ENCODE measurements at places on chromosomes 12 and 14.

DNA sequence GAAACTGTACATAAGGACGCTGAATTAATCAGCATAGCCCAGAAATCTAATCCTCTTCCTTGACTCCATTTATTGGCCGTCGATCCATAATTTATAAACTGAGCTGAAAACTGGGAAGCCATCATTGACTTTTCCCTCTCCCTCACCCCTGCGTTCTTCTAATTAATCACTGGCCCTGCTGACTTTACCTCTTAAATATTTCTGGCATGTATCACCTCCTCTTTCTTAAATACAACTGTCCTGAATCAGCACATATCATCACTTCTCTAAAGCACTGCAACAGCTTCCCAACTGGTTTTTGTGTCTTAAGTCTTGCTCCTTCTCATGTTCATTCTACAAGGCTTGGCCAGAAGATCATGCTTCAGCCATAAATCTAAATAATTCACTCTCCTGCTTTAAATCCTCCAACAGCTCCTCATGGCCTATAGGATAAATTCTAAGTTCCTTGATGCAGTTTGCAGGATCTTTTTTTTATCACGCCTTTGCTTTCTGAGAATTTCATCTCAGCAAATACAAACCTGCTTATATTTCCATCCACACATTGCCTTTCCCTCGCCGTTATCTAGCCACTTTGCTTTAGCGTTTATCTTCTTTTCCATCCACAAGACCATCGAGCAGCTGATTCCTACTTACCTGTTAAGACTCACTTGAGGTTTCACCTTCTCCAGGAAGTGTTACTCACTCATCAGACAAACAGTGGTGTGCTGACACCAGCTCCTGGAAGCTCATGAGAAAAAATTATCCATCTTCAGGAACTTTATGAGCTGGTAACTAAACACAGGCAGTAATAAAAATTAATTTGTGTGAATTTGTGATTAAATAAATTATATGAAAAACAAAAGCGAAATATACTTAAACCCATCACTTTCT, 295.6 kb upstream of the FLRT2 start:
- DNase-seq: no peak

DNA sequence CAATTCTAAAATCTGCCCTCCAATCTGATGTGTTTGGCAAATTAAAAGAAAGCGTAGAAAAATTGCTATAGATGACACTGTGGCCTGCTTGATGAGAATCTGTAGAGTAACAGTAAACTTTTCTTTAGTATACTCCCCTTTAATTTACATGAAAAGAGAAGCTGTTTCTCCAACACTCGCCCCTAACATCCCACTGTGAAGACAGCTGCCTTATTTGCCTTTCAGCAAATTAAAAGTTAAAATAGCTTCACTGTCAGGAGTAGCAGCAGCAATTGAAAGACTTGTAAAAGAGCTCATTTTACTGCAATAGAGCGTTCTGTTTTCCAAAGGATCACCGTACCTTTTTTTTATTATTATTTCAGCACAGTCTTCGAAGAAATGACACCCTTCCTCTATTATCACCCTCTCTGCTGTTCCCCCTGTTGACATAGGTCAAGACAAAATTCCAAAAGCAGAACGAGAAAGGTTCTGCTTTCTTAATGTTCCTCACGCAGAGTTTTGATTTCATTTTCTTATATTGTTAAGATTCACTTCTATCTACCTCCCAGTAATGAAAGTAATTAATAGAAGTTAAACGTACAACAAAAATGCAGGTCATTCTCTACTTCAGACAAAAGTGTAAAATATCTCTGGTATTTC, 153.5 kb upstream of the USP15 start:
- DNase-seq: no peak

DNA sequence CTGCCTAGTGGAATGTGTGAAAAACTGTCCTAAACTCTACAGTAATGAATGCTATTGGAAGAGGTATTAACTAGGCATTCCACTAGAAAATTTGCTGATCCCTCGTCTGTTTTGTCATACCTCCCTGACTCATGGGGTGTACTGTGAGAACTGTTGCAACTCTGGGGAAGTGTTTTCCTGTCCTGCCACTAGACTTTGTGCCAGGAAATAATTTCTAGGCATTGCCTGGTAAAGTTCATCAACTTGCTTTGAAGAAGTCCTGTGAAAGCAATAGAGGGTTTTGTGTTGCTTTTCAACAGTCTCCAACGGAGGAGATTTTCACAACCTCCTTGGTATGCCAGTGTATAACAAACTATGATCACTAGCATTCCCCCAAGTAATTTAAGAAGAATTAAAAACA, 139.9 kb downstream of the AKAP6 start:
- DNase-seq: no peak

DNA sequence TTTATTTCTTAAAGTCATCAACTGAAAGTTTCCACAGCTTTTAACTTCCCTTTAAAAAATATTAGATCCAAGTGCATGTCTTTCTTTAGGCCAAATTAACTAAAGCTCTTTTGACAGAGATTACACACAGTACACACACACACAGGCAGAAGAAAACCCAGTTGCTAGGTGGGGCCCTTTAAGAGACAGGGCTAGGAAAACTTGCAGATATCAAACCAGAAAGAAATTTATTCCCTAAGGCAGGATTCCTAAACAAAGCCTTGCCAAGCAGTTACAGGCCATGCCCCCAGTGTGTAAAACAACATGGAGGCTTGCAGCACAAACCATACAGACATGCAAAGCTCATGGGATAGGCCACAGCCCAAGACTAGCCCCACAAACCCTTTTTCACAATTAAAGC, 123.4 kb downstream of the FSCB start:
- no peak for DNase-seq

GRCh38 chr14:75223664-75224154, 47.3 kb upstream of the TMED10 start:
- DNase-seq: no peak

DNA sequence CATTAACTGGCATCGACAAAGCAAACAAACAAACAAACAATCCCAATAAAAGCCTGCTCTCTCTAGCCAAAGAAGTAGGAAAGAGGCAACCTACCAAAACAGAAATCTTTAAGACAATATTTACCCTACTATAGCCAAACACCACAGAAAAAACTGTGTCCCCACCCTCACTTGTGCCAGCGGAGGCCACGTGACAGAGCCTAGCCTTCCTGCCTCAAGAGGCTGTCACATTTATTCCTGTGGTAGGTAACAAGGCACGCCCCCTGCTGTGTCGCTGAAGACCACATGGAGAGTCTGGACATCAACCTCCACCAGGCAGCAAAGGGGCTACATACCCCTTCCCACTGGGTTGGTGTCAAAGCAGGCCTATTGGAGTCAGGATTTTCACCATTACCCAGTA, 148.1 kb downstream of the LMNTD1 start:
- DNase-seq: no peak

GRCh38 chr12:77645966-77646598, 184.6 kb upstream of the NAV3 start:
- DNase-seq: no peak

DNA sequence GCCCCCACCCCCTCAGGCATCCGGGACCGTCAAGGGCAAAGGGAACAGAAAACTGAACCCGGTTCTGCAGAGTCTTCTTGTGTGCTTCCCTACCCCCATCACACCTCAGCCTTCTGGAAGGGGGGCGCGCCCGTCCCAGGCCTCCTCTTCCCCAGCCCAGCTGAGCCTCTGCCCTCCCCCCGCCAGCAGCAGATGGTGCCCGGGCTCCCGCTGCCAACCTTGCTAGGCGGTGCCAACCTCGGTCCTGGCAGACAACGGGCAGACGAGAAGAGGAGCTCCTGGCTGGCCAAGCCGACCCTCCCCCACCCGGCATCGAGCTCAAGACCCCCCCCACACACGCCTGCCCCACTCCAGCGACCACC, 8.7 kb downstream of the STAC3 start:
- DNase-seq: no peak

DNA sequence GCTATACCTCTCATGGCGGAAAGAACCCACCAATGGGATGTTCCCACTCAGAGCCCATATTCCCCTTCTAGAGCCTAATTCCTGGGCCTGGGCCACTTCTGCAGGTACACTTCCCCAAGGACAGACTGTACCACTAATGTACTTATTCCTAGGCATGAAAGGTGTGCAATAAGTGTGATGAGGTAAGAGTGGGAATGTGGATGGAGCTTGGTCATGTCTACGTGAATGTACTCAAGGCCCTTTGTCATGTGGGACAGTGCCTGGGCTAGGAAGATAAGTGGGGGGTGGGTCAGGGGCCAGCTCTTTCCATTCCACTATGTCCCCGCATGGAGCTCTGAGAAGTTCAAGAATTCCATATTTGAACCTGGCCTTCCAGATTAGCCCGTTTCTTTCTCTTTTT, 63.4 kb upstream of the FUT8 start:
- no peak for DNase-seq

DNA sequence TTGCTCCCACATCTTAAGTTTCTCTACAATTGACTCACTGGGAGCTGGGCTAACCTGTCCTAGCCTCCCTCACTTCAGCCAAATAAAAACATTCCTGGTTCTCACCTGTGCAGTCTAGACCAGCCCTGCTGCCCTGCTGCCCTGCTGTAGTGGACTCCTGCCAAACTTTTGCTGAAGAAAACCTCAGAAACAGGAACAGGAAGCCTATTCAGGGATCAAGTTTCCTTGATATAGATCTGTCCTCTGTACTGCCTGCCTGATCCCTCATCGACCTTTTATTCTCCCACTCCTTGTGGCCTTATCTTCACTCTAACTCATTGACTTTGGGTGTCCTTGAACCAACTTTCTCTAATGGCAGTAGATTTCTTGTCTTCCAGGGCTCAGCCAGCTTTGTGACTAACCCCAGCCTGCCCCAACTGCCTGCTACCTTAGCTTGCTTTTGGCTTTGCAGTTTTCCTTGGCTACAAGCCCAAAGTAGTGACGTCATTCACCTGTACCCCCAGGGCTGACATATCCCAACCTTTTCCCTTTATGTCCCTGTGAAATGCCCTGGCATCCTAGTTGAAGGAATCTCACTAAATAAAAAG, 234.8 kb downstream of the DUSP6 start:
- DNase-seq: no peak

DNA sequence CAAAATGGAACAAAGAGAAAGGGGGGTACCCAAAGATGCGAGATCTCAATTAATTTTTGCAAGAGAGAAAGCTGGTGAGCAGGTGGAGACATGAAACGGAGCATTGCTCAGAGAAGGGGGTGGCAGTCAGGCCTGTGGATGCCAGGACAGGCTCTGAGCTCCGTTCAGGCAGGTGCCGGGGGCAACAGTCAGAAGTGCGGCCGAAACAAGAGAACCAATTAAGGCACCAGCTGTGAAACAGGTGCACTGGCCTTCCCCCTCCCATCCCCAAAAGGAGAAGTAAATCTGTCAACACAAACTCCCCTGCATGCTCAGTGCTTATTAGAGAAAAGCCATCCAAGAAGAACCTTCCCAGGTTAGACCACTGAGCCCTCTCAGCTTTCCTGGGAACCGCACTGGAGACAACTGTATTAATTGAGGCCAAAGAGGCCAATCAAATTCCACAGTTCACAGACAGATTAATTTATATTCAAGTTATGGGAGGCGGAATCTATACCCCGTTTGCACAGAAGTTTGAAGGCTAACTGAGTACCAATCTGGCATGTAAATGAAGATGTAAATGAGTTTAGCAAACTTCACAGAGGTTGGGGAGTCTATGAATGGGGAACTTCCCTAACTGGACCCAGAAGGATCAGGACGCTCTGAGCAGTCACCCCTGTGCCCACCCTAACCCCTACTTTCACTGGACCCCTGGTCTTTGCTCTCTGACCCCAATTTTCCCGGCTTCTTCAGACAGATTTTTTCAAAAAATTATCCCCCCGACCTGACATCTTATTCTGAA, 20.9 kb downstream of the OAS2 start:
- no peak for DNase-seq

DNA sequence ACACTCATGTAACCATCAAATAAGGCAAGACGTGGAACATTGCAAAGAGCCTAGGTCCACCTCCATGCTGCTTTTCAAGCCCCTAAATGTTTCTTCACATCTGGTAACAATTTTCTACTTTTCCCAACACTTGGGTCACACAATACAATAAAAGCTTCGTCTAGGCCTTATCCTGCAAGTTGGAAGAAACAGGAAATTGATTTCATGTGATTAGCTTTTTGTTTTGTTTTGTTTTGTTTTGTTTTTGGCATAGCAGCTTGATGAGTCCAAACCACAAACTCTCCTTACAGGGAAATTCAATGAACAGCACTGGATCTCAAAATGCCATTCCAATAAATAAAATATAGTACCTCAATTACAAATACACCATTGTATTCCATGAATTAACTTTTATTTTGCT, 19.3 kb downstream of the TAS2R50 start:
- DNase-seq: no peak

- no peak for DNase-seq
These were observed 233.2 kb downstream of the NRXN3 start for GRCh38 chr14:78403278-78403815.

- DNase-seq: no peak
These were observed 49.5 kb upstream of the RTRAF start for GRCh38 chr14:51939755-51940301.

DNA sequence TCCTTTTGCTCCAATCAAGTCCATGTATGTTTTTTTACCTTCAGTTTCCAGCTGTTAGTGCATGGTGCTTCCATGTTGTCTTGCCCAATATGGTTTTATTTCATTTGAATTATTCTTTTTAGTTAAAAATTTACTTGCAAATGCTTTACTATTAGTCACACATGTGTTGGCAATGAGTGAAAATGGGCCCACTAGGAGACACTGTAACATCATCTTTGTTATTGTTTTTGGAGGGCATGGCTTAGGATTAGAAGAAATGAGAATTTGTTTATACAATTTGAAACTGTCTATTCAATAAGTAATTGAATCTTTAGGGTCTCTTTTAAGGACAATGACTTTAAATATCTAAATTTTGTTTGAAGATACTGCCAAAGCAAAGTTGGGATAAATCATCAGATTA, 133.7 kb downstream of the BRMS1L start:
- no peak for DNase-seq

GRCh38 chr12:40335991-40336390, 111.2 kb downstream of the LRRK2 start:
- DNase-seq: no peak

DNA sequence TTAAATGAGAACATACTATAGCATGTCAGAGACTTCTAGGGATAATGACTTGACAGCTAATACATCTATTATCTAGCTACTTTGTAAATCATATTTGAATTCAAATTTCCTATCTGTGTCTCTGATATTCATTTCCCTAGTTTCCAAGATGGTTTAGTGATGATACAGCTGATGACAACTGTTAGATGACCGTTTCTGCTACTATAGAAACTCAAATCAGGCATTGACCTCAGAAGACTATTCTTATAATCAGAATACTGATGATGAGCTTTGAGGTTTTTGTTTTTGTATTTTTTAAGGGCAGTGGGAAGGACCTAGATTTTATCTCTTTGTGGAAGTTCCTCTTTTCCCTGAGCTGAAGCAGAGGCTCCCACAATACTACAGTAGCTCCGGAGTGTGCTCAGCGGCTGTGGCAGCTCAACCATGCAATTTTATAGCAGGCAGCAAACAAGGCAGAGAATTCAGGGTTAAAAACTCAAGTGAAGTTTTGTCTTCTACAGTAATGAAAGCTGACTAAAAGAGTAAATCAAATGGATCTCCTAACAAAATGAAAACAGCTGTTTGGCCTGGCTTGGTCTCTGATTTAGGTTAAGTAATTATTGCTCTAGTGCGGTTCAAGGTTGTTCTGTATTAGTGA, 145.1 kb downstream of the SLC25A21 start:
- DNase-seq: no peak
